ENCODE measurements at places on chromosomes 1 and 21. TPM values are rescaled to one million over a fixed set of nuclear protein-coding genes. Genes with fewer than 3 reads are reported as not detected.

The KCNE2 gene
- not detected for total RNA-seq

The OPRD1 gene
- total RNA-seq, result 0.02 TPM

The PLA2G2C gene
- total RNA-seq, result not detected

The KCNJ10 gene
- total RNA-seq, result not detected

The FCGR3B gene
- total RNA-seq, result not detected
